Hematopoietic multipotent progenitor cell treated with erythropoietin and hydrocortisone succinate and interleukin-3 and kit ligand, for 15 days (in vitro differentiated cells): ENCODE measurements at places on chromosomes 6 and 20.

- no peak for DNase-seq
These were observed 447.9 kb downstream of the HTR1B start for GRCh38 chr6:77015350-77015749.

DNA sequence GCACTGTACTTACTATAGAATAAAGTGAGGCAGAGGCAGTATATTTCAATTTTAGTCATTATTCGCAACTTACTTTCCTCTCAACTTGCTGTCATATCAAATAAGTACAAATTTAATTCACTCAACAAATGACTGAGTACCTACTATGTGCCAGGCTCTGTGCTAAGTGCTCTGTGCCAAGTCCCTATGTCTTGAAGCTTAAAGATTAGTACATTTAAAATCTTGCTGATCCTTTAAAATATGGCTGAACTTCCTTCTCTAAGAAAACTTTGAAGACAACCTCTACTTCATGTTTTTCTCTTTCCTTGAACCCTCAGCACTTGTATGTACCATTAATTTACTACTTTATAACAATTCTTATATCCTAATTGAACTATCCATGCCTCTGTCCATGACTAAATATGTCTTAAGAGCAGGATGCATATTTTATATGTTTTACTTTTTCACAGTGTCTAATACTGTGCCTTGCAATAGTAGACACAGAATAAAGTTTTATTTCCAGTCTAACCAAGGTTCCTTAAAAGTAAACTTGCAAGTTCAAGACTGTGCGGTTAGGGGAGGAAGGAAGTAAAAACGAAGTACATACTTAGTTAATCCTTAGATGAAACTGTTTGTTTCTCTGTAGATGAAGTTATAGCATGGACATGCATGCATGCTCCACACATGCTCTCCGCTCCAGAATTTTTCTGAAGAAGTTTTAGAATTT lies 10.0 kb upstream of the LATS1 start:
- DNase-seq: no peak

DNA sequence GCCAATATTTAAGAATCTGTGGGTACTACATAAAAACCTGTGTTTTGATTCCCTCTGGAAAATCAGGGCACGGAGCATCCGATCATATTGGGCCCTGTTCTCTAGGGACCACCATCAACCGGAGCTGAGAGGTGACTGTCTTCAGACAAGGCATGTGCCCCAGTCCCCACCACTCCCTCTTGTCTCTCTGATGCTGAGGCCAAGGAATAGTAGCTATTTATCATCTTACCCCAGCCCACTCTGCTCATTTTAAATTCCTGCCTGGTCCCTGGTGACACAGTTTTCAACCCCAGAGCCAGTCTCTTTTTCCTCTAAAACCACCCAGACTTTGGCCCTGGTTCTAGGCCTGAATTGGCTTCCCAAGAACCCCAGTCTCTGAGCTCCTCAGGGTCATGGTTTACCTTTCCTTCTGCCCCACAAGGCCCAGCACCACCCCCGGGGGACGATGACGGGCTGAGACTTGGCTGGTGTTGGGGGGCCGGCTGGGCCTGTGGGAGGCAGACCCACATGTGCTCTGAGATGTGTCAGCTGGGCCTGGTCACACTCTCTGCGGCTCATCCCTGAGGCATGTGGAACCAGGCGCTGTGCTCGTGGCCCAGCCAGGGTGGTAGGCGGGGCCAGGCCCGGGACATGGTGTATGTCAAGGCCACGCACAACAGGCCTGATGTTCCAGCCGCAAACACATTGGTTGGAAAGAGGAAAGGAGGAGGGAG lies 114.4 kb downstream of the CEBPB start:
- DNase-seq: no peak

DNA sequence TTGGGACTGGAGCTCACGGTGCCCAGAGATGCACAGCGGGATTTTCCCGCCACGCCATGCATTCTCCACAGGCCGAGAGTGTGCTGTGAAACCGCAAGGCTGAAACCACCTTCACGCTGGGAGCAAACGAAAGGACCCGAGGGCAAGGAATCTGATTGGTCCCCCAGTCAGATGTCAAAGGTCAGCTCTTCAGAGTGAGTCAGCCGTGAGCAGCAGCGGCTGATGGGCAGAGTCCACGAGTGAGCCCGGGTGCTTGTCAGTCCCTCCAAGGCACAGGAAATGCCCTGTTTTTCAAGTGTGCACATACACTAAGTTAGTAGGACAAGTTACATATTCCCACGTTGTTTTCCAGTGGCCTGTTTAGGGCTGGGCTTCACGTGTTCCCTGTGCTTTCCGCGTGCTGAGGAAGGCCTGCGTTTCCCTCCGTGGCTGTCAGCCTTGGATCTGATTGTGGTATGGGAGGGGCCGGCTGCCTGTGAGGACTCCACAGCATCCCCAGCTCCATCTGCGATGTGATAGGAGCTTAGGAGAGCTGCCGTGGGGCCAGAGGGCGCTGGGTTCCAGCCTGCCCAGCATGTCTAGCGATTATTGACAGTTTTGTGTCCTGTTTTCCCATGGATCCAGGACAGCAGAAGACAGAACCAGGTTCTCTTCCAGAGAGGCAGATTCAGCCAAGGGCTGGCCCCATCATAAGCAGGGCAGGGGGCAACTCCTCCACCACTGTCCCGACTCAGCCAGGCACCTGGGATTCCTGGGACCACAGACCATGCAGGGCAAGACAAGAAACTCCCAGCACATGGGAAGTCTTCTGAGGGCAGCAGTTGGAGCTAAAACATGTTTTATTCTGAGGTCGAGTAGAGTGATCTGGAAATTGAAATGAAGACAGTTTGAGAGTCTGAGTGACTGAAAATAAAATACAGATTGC lies 38.2 kb upstream of the FRMD1 start:
- no peak for DNase-seq

DNA sequence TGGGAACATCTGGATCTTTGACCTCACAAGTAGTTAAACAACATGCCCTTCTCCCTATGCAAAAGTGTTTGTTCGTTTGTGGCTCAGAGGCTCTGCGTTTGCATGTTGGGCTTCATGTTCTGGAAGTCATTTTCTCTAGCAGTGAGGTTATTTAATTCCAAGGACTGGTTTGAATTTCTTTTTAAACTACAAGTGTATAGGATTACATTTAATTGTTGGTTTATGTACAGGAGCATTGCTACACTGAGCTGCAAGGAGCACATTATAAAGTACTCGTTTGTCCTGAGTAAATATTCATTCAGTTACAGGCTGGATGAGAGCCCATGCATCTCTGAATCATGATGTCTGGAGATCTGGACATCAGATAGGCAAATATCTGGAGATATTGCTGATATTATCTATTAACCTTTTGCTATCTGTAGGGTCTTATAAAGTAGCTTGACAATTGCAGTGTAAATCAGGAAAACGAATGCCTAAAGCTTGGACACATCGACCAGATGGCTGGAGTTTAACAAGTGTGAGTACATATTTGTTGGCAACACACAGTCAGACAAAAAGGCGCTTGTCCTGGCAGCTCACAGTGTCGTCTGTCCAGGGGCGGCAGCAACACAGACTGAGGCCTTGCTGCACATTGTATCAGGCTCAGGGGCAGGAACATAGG lies 84.6 kb downstream of the PDE7B start:
- DNase-seq: no peak

- DNase-seq: no peak
These were observed 136.9 kb downstream of the FOXO3 start for GRCh38 chr6:108697561-108698161.

DNA sequence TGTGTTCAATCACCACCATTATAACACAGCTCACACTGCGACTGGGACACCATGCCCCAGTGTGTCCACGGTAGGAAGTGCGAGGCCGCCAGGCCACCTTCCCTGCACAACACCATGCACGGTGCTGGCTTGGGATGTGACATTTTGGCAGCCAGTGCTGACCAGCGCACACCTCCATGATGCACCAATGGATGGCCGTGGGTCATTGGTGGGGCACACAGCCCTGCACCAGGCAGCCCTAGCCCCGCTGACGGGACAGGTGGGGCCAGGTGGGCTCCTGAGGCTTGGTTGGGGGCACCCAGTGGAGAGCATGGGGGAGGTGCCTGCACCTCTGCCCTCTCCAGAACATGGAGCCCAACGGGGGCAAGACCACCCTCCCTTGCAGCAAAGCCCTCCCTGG lies 18.2 kb upstream of the FRMD1 start:
- DNase-seq: no peak

DNA sequence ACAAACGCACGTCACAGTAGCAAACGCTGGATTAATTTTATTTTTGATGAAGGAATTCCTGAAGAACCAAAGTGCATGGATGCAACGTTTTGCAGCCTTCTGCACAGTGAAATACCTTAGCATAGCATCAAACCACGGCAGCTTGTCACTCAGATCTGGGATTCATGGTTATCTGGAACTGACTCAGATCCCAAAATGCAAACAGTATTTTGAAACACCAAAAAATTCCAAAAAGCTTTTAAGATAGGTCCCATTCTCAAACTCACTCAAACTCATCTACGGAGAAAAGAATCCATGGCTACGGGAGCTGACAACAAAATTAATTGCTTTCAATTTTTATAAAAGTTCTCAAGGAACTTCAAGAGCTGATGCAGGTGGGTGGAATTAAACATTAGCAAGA lies 116.2 kb upstream of the SALL4 start:
- DNase-seq: no peak

- DNase-seq: no peak
These were observed 184.9 kb upstream of the CST7 start for GRCh38 chr20:24764027-24764793.

DNA sequence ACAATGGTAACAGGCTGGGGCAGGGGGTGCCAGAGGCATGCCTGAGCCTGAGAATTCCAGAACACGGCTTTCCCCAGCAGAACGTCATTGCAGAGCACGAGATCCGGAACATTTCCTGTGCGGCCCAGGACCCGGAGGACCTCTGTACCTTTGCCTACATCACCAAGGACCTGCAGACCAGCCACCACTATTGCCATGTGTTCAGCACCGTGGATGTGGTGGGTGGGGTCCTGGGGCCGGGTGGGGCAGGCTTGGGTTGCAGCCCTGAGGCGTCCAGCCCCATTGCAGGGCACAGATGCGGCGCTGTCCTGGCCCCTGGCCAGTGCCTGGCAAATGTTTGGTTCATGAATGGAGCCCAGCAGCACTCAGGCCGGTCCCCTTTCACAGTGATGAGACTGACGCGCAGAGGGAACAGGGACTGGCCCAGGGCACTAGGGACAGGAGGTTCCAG lies 57.1 kb downstream of the TCP11 start:
- no peak for DNase-seq

DNA sequence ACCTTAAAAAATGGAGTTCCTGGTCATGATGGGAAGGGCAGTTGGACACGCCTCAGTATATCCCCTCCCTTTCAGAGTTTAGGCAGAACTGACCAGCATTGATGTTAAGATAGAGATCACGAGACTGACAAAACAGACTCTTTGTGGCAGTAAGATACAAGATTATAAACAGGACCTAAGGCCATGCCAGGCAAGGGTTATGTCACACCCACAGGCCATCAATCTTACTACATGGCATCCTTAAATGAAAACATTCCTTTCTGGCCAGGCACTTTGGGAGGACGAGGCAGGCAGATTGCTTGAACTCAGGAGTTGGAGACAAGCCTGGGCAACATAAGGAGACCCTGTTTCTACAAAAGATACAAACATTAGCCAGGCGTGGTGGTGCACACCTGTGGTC lies 129.3 kb upstream of the MLN start:
- no peak for DNase-seq

- no peak for DNase-seq
These were observed 86.5 kb downstream of the CHD6 start for GRCh38 chr20:41531518-41532275.

GRCh38 chr20:56592817-56593216 lies 36.3 kb upstream of the TFAP2C start:
- DNase-seq: no peak

DNA sequence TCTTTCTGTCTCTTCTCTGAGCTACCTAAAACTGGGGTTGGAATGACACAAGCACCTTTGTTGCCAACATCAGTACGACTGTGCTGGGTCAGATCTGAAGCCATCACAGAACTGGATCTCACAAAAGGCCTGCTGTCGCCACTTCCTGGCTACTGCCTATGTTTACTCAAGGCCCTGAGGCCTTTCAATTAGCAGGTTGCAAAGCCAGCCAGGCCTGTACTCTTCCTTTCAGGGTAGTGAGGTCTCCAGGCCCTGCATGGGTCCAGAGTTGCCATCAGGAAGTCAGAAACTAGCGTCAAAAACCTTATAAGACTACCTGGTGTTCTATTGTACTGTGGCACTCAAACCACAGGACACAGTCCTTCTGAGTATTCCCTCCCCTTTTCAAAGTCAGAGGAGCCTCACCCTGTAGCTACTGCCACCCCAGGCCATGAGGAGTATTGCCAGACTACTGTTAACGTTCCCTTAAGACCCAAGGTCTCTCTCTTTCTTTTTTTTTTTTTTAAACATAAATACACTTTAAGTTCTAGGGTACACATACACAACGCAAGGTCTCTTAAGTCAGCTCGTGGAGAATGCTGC lies 937.4 kb upstream of the GJE1 start:
- no peak for DNase-seq

- DNase-seq: no peak
These were observed 98.3 kb downstream of the AIG1 start for GRCh38 chr6:143159001-143159400.

DNA sequence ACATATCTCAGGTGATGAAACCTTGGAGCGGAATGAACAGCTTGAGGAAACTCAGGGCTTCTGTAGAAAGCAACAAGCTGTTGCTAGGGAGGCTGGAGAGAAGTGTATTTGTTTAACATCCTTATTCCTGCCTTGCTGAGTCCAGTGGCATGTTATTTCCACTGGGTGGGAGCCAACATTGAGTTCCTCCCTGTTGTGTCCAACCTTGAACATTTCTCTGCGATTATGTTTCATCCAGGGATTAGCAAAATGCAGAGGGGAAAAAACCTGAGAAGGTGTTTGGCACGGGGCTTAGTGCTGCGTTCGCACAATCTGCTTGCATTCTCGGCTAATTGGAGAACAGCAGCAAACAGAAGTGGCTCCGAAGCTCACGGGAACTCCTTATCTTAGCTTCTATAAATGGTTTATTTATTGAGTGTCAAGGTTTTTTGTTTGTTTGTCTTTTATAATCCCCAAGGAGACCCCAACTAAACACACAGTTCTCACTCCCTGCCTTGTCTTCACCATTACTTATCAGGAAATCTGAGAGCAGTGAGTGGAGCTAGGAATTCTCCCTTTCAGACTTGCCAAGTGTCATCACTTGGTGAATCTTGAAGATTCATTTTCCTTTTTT lies 412.8 kb downstream of the CDC5L start:
- DNase-seq: no peak

- no peak for DNase-seq
These were observed 994.0 kb downstream of the GRIK2 start for GRCh38 chr6:102387326-102388033.

- no peak for DNase-seq
These were observed 23.6 kb upstream of the MARCKS start for GRCh38 chr6:113833537-113833936.

GRCh38 chr6:121000381-121000780 lies 333.9 kb downstream of the TBC1D32 start:
- DNase-seq: no peak
